ENCODE measurements at places on chromosomes 2 and 18.
A peak's percentile ranks its signal among the peaks of the same experiment; 100 is the strongest.

DNA sequence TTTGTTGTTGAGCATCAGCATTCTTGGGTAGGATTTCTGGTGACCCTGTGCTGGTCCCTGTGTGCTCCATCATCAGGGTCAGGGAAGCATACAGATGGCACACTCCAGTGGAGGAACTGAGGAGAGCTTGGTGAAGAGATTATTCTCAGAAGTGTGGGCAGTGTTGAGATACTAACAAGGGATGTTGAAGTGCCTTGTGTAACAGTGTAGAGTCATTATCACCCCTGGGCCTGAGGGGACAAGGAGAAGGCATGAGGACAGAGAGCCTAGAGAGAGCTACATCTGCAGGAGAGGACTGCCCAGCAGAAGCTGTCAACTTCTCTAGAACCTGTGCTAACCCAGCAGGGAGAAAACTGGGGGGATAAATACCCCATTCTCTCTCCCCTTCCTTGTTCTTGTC lies 189.0 kb downstream of the PLCL1 start:
- DNase-seq = no peak

GRCh38 chr2:184834699-184835397 lies 236.5 kb downstream of the ZNF804A start:
- DNase-seq = no peak

DNA sequence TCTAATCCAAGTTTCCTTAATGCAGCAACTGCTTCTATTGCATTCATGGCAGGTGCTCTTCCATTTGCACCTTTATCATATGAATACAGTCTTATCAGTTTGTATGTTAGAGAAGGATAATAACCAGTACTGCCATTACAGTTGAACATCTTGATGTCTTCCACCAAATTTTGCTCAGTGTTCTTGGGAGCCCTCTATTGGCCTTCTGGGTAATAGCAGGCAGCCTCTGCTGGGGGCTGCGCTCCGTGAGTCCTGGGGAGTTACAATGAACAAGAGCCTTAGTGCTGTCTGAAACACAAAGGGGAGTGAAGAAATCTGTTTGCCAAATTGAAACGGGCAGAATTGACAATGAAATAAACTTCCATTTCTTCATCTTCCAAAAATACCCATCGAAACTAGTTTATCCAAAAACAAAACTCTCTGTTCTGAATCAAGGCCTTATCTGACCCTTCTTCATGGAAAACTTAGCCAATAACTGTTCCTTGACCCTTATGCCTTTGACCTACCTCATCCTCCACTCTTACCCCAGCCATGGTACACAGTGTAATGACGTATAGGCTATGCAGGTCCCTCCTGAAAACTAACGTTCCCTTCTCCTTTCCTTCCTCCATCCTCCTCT lies 79.9 kb downstream of the ALK start:
- DNase-seq = peak; percentile 6

DNA sequence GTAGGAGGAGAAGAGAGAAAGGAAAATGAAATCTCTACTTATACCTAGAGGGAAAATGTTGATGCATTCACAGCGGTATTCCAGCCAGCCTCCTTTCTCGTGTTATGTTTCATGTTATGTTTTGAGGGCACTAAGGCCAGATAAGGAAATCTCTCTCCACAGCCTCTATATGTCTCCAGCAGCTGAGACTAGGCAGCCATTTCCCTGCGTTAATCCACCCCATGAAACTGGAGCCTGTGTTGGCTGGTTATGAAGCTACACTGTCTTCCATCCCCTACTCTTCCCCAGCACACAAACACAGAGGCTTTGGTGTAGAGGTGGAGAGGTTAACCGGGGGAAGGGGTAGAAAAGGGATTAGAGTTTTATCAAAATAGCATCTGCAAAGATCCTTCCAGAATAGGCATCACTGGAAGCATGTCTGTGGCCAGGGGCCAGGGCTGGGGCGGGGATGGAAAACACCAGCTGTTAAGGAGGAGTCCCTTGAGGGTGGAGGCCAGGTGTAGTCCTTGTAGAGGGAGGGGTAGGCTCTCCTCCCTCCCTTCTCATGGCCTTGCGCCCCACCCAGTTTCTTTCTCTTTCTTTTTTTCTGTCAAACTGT lies 100.9 kb upstream of the TNP1 start:
- DNase-seq = no peak

DNA sequence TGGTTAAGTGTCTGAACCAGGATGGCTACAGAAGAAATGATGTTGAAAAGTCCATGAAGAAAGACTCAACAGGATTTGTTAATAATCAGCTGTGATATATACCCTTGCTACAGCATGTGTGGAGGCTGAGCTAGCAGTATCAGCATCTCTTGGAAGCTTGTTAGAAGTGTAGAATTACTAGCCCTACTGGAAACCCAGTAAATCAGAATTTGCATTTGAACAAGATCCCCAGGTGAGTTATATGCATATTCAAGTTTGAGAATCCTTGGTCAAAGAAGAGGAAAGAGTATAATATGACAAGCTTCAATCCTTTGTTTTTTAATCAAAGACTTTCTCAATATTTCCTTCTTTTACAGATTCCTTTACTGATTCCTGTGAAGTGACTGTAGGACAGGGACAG lies 109.0 kb upstream of the KCNJ3 start:
- no peak for DNase-seq

DNA sequence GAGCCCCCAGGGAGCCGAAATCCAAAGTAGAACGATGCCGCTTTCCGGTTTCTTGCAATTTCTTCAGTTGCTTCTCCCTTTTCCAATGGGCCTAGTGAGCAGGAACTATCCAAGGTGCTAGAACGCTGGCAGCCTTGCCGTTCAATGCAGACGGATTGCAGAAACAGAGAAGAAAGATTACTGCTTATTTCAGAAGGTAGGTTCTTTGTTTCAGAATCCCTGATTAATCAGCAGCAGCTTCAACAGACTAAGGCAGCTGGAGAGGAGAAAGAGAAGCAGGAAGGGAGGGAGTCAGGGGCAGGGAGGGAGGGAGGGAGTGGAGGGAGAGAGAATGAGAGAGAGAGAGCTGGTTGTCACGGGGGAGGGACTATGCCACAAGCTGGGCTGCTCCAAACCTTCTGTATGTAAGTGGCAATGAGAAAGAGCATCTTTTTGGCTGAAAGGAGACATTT lies 576 bp downstream of the NYAP2 start:
- peak; percentile 4 for DNase-seq

DNA sequence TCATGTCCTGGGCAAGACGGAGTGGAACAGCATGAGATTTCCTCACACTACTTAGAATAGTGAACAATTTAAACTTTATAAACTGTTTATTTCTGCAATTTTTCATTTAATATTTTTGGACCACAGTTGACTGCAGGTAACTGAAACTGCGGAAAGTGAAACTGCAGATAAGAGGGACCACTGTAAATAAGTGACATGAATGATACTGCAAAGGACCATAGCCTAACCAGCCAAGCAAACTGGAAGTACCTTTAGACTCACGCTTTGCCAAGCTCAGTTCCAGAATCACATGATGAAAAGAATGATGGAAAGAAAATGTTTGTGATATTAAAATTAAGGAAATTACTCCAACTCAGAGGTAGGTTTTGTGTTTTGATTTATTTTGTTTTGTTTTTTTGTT lies 94.6 kb upstream of the ITGA4 start:
- DNase-seq = no peak

DNA sequence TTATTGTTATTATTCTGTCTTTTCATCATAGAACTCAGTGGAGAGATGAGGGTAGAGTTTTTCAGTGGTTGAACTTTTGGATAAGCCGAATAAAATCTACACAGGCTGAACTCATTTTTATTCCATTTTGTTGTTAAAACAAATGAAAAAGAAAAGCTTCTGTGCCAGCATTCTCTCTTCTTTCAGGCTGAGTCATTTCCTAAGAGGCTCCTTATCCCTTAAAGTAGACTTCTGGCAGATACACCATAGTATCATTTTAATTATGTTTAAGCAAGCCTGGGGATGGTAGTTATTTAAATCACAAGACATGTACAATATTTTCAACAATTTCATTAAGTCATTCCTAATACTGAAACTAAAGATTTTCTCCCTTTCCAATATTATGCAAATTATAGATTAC lies 1364.0 kb upstream of the NRXN1 start:
- no peak for DNase-seq

- peak; percentile 47 for DNase-seq
These were observed 16.2 kb downstream of the KLF7 start for GRCh38 chr2:207149249-207150213.

DNA sequence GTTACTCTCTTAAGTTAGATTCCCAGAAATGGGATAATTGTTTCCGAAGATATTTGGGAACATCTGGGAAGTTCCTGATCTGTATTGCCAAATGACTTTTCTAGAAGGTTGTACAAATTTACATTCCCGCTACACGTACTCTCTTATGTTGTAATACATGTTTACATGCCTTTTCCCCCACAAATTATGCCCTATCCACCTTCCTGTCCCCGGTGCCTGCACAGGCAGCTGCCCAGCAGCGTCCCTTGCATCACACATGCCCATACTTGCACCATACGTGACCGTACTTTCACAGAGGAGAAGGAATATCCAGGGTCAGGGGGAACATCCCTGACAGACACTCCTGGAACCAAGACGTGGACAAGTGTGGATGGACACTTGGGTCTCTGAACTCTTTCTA lies 24.2 kb upstream of the KLF11 start:
- no peak for DNase-seq

- DNase-seq = no peak
These were observed 13.1 kb upstream of the CD28 start for GRCh38 chr2:203693242-203693879.

DNA sequence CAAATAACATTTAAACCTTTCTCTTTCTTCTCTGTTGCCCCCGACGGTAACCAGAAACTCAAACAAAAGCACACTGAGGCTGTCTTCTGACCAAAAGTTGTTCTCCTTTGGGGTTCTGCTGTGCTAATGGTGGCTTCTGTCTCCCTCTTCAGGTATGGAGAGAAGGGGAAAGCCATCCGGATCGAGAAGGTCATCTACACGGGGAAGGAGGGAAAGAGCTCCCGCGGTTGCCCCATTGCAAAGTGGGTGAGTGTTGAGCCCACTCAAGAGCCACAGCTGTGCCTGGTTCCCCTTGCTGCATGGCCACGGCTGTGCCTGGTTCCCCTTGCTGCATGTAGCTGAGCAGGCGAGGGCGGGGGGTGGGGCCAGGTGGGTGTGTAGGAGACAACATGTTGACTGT lies 67.4 kb downstream of the BOLA3 start:
- no peak for DNase-seq

GRCh38 chr2:156340804-156341451 lies 8.4 kb upstream of the NR4A2 start:
- peak; percentile 48 for DNase-seq

DNA sequence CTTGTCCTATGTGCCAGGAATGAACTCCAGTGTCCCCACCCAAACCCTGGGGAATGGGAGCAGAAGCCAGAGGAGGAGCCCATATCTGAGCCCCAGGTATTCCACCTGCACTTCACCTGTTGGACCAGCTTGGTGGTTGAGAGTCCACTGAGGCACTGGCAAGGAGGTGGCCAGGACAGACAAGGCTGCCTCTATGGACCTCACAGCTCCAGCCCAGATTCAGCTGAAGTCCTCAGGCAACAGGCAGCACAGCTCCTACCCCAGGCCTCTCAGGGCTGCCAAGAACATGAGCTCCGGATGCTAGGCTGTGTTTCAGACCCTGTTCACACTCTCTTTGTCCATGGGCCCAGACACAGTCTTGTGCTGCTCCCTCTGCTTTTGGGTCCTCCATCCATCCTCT lies 2.9 kb upstream of the IL1F10 start:
- no peak for DNase-seq

DNA sequence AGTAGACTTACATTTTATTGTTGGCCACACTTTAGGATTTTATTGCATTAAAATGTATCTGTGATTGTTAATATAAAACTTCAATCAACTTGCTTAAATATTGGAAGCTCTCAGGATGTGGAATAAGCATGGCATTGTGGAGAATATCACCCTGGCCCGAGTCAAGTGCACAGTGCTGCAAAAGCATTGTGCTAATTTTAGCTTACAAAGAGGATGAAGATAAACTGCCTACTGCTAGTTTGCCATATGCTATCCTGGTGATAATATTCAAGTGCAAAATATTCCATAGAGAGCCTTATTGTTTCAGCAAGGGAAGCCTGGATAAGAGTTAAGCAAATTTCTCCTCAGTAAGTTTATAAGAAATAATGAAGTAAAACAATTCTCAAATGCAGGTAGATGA lies 54.5 kb downstream of the MEIS1 start:
- DNase-seq = no peak

GRCh38 chr2:42102024-42102590 lies 54.3 kb downstream of the PKDCC start:
- DNase-seq = peak; percentile 87
